Daoy (cell line): ENCODE measurements at places on chromosomes 7 and 10. TPM values are rescaled to one million over a fixed set of nuclear protein-coding genes. Genes with fewer than 3 reads are reported as not detected.

Gene HOXA10
- 12.3 and 31.2 TPM in 2 replicates for total RNA-seq

Gene IDI2
- not detected in 2 replicates for total RNA-seq

Gene SLC18A3
- not detected in 2 replicates for total RNA-seq

Gene BTBD16
- total RNA-seq, result not detected in 2 replicates

Gene DOCK1
- 16.4 and 19.1 TPM in 2 replicates for total RNA-seq

Gene GPR85
- 1.4 and 3.4 TPM in 2 replicates for total RNA-seq

Gene FAM131B
- 2.2 and 4.0 TPM in 2 replicates for total RNA-seq

Gene MMD2
- total RNA-seq, result not detected in 2 replicates

DNA sequence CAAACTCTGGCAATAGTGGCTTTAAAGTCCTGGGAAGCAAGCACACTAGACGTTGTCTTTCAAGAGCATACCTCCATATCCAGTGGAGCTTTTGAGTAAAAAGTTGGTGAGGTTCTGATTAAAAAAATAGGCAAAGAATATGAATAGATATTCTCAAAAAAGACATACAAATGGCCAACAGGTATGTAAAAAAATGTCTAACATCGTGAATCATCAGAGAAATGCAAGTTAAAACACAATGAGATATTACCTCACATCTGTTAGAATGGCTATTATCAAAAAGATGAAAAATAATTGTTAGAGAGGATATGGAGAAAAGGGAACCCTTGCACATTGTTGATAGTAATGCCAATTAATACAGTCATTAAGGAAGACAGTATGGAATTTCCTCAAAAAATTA lies 407.1 kb downstream of the MDFIC start:
- no peak for DNase-seq

DNA sequence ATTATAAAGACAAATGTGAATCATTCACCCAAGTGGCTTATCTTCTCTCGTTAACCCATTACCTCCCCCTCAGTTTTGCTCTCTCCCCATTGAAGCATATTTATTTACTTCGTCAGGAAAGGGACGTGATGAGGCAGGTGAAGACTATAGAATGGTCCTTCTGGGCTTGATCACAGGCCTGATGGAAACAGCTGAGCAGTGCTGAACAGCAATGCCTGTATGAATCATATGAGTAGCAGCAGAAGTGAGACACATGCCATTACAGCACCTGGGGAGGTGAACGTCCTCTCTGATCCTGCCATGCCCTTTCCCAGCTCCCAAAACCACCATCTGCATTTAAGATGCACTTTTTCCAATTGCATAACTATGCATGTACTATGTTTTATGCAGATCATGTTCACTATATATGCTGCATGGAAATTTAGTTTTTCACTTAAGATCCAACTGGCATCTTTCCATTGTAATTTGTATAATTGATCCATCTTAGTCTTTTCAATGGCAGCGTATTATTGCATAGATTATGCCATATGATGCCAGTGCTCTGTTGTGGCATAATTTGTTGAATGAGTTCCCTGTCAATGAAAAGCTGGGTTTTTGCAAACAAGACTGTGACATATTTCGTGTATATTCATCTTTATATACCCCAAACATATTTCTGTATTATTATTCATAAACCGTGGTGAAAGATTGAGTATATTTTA lies 105.3 kb downstream of the CXCL12 start:
- DNase-seq, result no peak

DNA sequence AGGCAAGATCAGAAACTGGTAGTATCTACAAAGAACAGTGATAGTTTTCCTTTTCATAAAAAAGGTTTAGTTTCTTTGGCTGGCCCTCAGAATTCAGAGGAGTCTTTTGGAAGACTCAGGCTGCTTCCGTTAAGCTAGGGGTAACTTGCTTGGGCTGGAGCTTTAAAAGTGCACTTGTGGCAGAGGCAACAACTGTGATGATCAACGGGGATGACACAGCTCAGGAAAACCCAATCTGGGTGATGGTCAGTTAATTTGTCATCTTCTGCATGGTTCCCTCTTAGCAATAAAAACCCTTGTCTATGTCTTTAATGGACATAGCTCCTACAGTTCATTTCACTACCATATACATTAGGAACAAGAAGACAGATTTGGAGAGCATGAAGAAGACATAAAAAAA lies 46.7 kb downstream of the SGMS1 start:
- no peak for DNase-seq

- no peak for DNase-seq
Measured at GRCh38 chr7:92246360-92247101, 757 bp downstream of the ANKIB1 start.

DNA sequence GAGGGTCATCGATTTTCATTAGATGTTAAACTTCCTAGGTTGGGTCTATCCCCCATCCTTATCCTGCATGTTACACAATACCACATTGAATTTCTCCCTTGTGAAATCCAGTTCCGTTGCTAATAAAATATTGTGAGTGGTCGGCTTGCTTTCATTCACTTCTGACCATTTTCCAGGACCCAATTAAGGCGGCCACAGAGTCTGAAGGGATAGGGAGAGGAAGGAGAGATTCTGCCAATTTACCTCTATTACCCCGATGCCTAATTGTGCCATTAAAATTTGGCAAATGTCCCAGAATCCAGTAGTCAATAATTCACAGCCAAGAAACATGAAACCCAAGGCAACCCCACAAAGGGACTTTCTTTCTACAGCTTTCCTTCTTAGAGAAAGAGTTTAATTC lies 129.9 kb downstream of the IPMK start:
- no peak for DNase-seq

DNA sequence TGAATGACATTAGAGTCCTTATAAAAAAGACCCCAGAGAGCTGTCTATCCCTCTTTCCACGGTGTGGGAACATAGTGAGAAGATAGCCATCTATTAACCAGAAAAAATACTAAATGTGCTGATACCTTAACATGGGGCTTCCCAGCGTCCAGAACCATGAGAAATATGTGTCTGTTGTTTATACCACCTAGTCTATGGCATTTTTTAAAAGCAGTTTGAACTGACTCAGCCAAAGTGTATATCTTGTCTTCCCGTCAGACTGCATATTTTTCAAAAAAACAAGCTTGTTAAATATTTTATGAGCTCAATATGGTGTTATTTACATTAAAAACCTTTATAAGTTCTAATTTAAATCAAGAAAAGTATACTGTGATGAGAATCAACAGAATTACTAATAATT lies 255.3 kb downstream of the HGF start:
- no peak for DNase-seq

DNA sequence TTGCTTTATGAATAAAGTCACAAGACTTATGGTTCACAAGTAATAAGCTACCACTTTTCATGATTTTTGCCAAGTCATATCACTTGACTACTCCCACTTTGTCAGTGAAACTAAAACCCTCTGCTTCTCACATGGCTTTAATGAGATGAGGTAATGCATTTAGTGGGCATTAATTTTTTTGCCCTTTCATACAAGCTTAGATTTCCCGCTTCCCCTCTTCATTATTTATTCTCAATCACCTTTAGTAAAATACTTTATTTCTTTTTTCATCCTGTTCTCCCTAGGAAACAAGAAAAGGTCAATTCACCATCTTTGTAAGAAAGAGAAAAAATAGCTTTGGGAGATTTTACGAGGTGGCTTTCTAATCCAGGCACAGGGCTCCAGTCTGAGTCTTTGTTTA lies 109.6 kb upstream of the STARD3NL start:
- peak; percentile 21 for DNase-seq

- peak; percentile 81 for DNase-seq
Measured at GRCh38 chr10:99845837-99846382, 63.5 kb downstream of the ABCC2 start.

- peak; percentile 95 for DNase-seq
Measured at GRCh38 chr7:157490465-157490912, 153.7 kb downstream of the DNAJB6 start.

DNA sequence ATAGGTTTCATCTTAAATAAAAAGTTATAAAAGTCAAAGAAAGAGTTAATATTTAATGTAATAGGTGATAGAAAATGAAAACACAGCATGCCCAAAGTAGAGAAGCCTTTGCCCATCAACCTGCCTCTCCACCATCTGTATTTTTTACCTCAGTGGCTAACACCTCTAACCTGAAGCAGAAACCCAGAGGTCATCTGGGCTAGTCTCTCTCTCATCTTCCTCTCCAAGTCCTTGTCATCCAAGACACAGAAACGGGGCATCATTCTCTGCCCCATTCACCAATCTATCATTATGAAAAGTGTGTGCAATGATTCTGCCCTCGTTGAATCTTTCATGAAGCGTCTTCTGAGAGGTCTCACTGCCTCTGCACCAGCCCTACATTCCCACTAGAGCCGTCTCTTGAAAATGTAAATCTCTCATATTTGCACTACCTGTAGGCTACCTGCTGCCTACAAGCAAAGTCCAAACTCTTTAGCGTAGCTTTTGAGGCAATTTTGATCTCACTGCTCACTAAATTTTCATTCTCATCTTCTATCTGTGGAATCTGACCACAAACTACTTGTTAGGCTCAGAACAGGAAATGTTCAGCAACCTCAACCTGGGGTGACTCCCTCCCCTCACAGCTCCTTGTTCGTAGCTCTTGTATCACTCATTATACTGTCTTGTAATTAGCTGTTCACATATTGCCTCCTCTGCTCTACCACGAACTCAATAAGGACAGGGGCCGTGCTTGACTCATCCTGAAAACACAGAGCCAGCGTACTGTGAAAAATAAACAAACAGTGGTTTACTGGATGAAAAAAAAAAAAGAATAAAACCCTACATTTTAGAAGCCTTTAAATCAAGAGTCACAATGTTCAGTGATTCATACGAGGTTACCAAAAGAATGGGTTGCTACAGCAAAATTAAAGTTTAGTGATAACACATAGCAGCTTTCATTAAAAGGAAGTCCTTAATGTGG lies 83.1 kb downstream of the CTNNA3 start:
- DNase-seq, result peak; percentile 44

DNA sequence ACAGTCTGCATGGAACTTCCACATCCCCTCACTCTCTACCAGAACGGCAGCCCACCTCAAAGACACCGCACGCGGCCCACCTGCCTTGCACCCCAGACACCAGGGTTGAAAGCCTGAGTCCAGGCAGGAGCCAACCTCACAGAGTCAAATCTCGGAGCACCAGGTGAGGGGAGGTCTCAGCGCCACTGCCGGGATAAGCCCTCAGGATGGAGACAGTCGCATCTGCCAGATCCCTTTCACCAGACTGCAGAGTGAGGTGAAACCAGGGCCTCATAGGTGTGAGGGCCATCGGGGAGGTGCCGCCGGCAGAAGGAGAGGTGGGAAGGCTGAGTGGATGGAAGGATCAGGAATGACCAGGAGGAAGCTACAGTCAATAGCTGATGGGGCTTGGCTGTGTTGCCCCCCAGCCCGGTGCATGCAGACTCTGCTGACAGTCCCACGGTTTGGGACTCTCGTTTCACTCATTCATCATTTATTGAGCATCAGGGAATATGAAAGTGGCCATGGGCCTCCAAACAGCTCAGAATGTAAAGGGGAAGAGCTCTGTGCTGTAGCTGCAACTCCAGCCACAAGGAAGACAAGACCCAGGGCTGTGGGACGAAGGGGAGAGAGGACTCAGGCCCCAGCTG lies 315.0 kb downstream of the PTPRN2 start:
- DNase-seq, result no peak

GRCh38 chr7:17466216-17466615 lies 167.8 kb downstream of the AHR start:
- no peak for DNase-seq

- DNase-seq, result no peak
Measured at GRCh38 chr7:36677769-36678437, 46.4 kb downstream of the AOAH start.

GRCh38 chr7:98860071-98860470 lies 9.7 kb downstream of the TMEM130 start:
- no peak for DNase-seq

DNA sequence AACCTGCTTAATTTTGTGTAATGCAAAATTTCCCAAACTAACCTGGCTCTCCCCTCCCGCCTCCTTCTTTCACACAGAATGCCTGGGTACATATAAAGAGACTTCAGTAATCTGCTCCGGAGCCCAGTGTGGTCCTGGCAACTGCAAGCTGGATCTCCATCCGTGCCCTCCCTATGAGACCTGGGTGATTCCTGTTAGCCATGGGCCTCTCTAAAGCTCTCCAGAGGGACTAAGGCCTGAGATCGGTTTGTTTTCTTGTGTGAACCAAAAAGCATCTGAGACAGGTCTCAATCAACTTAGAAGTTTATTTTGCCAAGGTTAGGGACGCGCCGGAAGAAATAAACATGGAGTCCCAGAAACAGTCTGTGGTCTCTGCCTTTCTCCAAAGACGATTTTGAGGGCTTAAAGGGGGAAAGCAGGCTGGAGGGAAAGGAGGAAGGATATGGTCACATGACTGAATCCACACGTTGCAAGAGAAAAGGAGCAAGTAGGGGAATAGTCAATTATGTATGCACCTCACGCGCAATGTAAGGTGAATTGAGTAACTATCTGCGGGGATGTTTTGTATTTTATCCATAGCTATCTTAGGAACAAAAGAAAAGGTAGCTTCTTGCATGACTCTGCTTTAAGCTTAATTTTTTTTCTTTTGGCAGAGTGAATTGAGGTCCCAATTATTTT lies 46.2 kb upstream of the CCDC3 start:
- DNase-seq, result no peak

- peak; percentile 82 for DNase-seq
Measured at GRCh38 chr7:30159698-30160143, 24.9 kb downstream of the MTURN start.

GRCh38 chr10:75208181-75208580 lies 2.4 kb upstream of the VDAC2 start:
- DNase-seq, result no peak

GRCh38 chr10:1406132-1406966 lies 331.0 kb downstream of the ADARB2 start:
- DNase-seq, result no peak

DNA sequence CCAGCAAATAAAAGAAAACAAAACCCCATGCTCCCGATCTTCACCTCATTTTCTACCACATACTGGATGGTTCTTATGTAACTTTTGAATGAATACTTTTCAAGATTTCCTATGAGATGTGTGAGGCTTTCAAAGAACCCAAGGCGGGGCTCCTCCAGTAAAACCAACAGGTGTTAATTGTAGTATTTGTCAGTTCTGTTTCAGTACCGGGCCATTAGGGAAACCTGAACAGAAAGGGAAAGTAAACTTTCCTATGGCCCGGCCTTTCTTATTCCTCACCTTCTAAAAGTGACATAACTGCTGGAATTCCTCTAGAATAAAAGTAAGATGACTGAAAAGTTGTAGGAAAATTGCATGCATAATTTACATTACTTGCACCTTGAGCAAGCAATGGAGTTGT lies 672.9 kb downstream of the MAGI2 start:
- no peak for DNase-seq

DNA sequence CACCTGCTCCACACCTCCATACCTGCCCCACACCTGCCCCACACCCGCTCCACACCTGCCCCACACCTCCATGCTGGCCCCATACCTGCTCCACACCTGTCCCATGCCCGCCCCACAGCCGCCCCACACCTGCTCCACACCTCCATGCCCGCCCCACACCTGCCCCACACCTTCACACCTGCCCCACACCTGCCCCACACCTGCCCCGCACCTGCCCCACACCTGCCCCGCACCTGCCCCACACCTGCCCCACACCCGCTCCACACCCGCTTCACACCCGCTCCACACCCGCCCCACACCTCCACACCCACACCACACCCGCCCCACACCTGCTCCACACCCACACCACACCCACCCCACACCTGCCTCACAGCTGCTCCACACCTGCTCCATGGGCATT lies 53.0 kb downstream of the PARP12 start:
- DNase-seq, result no peak
